ENCODE measurements at places on chromosomes 2 and 18. TPM values are rescaled to one million over a fixed set of nuclear protein-coding genes. Genes with fewer than 3 reads are reported as not detected.

GRCh38 chr2:73839653-73840411 lies 11.1 kb downstream of the STAMBP start:
- DNase-seq, result no peak

DNA sequence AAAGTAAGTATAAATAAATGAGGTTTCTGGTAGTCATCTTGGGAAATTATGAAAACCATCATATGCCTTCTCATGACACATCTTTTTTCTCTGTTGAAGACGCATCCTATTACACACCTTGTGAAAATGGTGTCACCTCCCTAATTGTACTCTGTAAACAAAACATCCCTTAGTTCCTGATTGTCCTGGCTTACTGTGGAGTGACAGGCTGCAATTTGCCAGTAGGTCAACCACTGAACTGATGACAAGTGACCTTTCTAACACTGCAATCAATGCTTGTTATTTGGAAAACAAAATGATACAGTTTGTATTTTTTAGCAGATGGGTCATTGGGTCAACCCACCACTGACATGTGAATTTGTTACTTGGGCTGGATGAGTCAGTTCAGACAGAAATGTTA lies 219.5 kb downstream of the PTPRM start:
- DNase-seq, result no peak

- no peak for DNase-seq
Measured at GRCh38 chr2:136093583-136093982, 24.4 kb downstream of the CXCR4 start.

DNA sequence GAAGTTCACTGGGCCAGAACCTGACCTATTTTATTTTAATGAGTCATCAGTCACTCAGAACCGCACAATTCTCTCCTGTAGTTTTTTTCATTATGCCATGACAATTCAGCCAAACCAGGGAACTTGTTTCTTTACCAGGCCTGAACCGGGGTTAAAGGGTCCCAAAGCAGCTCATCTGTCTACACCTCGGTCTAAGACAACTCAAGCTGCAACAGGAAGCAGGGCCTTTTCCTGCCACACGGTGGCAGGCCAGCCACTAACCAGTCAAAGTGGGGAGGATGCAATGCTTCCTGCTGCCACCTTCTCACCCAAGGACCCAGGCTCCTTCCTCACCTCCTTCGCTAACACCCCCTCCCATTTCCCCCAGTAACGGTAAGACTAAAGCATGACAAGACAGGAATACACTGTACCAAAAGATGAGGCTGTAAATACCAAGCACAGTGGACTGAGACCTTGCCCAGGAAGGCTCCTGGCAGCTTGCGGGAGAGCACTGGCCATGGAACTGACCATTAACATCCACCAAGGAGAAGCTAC lies 56.7 kb upstream of the ACKR3 start:
- peak; percentile 79 for DNase-seq

- no peak for DNase-seq
Measured at GRCh38 chr2:39664888-39665591, 677 bp upstream of the TMEM178A start.

DNA sequence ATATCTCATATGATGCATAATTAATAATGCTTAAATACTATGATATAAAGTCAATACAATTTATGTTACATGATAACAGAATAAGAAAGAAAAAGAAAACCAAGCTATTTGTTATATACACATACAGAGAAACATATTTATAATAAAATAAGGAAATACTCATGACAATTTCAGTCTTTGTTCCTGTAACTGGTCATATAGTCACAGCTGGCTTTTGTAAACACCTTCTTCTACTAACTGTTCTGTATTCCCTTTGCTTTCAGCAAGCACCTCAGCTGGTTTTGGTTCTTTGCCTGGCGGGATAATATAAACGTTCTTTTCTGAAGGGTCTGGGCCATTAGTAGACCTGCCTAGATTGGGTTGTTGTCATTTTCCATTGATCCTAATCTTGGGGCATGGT lies 158.5 kb downstream of the COPS8 start:
- no peak for DNase-seq

DNA sequence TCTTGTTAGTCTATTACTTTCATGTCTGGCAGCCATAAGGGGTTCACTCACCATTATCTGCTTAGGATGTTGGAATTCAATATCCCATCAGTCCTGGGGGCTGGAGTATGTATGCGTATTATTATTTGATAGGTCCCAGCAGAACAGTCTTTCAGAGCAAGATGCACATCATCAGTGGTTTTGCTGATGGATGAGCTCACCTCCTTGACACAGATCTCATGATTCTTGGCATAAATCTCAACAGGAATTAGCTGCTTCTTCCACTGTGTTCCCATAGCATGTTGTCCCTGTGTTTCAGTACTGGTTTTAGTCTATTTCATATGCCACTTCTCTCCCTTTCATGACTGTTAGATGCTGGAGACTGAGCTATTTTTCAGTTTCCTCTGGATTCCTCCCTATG lies 442.5 kb downstream of the ARHGAP15 start:
- no peak for DNase-seq

DNA sequence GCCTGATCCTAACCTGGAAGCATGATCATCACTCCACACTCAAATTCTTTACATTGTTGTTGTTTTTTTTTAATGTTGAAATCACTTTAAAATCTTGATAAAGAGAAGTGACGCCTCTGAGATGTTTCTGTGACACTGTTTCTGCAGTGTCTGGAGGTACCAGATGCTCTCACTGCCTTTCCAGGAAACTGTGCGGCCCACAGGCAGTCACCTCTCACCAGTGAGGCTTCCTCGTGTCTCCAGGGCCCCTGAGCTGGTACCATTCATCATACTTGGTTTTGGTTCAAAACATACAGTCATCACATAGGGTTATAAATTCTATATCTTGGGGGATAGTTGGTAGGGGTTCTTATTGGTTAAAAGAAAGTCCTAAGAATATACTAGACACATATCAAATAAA lies 10.1 kb upstream of the ID2 start:
- DNase-seq, result no peak

DNA sequence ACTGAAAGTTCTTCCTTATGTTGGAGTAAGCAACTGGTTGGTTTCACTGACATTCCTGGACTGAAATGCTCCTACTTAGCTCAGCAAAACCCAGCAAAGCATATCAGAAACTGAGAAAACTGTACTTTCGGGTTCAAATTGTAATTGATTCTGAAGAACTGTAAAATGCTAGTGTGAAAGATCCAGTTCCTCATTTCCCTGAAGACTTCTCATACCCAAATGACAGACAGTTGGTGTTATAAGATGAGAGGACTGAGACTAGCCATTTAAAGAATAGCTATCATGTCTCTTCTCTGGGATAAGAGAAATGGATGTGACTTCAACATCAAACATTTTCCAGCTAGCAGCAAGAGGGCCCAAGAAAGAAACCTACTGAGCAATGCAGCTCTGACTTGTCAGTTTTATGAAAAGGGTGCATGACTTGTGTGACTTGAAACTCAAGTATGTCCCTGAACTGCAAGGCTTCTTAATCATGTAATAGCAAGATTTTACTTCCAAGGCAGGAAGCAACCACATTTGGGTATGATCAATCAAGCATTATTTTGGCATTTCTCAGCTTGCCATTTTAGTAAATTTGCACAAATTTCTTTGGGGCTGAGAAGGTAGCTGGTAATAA lies 420.3 kb upstream of the MMADHC start:
- no peak for DNase-seq

GRCh38 chr2:179444056-179444455 lies 179.4 kb upstream of the SESTD1 start:
- DNase-seq, result peak; percentile 34

DNA sequence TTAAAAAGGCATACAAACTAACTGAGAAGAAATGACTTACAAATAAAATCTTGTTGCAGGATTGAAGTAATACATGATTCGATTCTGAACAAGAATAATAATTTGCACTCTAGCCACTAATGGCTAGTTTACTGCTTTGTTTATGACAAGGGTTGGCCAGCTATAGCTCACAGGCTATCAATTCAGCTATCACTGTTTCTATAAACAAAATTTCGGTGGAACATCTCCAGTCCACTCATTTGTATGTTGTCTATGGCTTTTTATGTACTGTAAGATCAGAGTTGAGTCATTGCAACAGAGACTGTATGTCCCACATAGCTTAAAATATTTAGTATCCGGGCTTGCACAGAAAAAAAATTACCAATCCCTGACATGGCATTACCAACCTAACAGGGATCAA lies 543.7 kb upstream of the CNTNAP5 start:
- no peak for DNase-seq

DNA sequence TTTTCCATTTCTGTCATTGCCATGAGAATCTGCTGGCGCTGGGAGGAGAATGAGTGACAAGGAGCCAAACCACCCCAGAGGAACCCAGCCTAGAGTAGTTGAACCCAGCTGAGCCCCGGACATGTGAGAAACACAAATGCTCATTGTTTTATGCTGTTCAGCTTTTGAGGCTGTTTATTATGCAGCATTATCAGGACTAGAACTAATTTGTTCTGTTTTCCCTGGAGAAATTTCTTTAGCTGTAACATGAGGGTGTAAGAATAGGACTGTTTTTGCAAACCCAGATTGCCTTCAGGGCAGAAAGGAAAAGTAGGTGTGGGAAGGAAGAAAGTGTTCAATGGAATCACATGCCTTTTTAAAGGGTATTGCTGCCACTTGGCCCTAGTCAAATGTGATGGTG lies 28.5 kb upstream of the DOCK10 start:
- DNase-seq, result no peak

DNA sequence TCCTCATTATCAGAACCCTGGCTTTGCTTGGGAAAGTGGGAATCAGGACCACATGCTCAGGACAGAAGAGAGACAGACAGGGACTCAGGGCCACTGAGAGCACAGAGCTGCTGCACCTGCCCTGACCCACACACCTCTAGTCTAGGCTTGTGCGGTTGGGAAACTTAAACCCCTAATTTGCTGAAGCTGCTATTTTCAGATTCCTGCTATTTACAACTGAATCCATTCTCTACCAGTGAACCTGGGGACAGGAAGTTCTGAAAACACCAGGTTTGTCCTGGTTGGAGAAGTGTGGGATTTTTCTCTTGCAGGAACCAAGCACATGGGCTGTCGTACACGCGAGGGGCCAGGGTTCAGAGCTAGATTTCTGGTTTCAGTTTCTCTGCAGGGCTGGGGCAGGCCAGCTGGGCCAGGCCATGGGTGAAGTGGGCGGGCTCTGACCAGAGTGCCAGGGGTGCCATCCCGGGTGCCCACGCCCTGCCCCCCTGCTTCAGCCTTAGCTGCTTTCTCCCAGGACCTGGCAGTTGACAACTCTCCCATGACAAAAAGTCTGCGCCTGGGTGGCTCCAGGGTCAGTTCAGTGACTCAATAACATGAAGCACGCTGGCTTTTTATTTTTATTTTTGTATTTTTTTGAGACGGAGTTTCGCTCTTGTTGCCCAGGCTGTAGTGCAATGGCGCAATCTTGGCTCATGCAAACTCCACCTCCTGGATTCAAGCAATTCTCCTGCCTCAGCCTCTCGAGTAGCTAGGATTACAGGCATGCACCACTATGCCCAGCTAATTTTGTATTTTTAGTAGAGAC lies 51.3 kb upstream of the SLC1A4 start:
- peak; percentile 67 for DNase-seq

DNA sequence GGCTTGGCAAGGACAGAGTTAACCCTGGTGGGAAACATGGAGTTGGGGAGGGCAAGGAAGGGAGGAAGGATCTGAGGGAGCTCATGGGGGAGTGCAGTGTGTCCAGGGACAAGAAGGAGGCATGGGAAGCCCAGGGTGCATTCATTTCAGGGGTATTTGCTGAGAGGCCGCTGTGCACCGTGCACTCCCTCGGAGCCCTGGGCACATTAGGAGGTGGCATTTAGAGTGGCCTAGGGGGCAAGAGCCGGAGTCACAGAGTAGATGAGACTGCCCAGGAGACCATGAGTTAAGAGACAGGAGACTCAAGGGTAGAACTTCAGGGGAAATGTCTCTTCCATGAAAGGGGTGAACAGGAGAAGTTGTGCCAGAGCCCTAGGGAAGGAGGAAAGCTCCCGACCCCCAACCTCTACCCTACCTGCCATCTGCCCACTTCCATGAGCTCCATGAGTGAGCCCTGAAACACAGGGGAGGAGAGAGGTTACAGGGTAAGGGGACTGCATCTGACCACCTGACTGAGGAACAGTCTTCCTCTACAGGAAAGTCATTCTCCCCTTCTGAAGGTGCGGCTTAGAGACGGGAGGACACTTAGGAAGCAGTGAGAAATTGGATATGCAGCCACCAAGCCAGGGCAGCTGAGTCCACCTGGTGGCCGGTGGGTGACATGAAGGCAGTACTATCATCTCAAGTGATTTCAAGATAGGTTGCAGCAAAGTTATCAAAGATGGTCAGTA lies 58.5 kb upstream of the COPS8 start:
- DNase-seq, result peak; percentile 87

GRCh38 chr2:74457129-74457548 lies 1.1 kb upstream of the WBP1 start:
- no peak for DNase-seq

DNA sequence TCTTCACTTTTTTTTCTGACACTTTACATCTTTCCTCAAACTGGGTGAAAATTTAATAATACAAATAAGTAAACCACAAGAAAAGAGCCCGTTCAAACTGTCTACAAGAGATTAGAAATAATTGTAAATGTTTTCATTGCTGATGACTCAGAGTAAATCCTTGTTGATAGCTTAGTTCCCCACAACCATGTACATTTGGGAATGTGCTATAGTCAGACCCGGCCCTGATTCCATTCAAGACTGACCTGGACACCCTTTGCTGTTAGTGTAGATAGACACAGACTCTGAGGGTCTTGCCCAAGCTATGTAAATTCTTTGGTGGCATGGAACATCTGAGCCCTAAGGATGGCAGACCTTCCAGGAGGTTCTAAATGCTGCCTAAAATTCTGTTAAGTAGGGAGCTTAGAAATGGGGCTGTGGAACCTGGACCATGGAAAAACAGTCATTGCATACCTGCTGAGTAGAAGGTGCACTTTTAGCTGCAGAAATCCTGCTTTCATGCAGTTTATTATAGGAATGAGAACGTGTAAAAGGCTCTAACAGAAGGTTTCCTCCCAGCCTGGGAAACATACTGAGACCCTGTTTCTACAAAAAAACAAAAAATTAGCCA lies 3.7 kb downstream of the MALT1 start:
- DNase-seq, result no peak

DNA sequence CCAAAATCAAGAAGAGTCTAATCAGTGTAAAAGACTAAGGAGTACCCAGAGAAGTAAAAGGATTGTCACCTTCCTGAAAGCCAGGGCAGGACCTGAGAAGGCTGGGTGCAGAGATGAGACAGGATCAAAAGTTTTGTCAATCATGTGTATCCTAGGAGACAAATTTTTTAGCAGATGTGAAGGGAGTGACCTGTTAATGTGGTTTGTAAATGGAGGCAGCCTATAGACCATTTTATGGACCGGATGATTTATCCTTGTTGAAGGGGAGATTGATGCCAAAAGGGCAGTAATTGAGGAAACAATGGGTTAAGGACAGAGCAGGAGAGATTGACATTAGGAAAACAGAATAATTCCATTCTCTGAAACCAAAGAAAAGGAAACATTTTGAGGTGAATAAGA lies 813 bp downstream of the NDC80 start:
- DNase-seq, result no peak

Gene IL1RL1
- 1.3 TPM for total RNA-seq

Gene ANKAR
- 8.1 TPM for total RNA-seq

Gene EHD3
- total RNA-seq, result 23.0 TPM

Measured in Right ventricle myocardium superior (tissue), 1 donor.